Stimulated activated CD8-positive, alpha-beta memory T cell treated with anti-CD3 and anti-CD28 coated beads, Interleukin-4, amount 100 ng/mL, for 24 hours (primary cell): ENCODE measurements at places on chromosomes 5 and 9.

DNA sequence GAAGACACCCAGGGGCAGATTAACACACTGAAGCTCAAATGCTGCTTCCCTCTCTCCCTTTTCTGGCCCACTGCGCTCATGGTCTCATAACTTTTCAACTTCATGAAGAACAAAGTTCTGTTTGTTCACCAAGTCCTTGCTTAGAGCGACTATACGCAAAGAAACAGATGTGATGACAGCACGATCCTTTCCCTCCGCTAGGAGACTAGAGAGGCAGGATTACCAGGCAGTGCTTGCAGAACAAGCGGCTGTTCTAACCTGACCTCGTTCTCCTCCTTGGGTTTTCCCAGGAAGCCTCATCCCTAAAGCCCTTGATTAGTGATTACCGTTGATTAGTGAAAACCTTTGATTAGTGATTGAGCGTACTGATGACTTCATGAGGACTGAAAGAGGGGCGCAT lies 649.9 kb downstream of the IRX1 start:
- no peak for DNase-seq

- DNase-seq = no peak
Measured at GRCh38 chr5:111165058-111165457, 59.1 kb upstream of the CAMK4 start.

DNA sequence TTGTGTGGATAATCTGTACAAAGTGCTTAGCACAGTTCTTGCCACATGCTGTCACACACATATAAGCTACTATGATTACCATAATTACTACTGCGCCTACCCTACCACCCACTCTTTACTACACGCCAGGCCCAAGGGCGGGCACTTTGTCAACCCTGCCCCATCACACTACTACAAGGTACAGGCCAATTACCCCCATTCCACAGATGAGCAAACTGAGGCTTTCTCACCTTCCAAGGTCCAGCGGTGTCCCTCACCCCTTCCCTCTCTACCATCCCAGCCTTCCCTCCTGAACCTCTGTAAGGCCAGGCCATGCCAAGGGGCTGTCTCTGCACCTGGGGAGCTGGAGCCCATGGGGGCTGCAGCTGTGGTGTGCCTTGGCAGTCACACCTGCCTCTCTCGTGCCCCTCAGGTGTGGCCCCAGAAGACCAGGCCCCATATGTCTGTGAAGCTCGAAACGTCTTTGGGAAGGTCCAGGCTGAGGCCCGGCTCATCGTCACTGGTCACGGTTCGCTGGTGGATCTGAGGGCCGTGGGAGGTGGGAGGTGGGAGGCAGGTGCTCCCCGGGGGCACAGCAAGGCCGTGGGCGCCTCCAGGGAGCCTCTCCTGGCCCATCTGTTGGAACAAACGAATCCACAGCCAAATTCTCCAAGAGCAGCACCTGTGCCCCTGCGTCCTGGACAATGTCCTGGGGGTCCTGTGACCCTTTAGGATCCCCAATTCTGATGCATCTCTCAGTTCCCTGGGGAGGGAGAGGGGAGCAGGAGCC lies 54.6 kb downstream of the HMCN2 start:
- DNase-seq = no peak

DNA sequence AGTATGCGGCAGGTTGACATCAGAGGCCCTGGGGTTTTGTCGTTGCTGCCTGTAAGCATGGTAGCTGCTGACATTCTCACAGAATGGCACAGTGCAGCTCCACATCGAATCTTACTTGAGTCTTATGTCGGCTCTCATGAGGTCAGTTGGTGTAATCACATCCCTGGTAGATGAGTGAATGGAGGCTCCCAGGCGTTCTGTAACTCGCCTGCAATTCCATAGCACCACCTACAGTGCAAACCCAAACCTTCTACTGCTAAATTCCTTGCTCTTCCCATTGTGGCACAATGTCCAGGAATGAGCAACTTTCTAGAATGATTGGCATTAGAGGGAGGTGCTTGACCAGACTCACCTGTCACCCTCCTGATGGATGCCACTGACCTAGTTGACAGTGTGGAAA lies 578.4 kb downstream of the CCDC171 start:
- no peak for DNase-seq

DNA sequence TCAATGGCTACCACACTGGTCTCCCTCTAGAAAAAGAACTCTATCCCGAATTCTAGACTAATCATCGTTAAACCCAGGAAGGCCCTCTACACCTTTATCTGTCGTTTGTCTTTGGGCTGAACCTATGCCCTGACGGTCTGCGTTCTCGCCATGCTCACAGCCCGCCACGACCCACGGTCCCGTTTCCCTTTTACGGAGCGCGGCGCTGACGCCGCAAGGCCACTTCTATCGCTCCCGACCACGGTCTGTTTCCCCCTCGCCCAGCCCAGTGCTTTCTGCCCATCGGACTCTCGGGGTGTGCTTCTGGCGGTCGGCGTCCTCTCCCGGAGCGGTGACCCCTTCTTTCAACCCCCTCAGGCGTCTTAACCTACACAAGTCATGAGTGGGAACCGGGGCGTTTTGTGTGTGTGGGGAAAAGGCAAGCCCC lies 974 bp downstream of the C9orf40 start:
- peak; percentile 20 for DNase-seq

DNA sequence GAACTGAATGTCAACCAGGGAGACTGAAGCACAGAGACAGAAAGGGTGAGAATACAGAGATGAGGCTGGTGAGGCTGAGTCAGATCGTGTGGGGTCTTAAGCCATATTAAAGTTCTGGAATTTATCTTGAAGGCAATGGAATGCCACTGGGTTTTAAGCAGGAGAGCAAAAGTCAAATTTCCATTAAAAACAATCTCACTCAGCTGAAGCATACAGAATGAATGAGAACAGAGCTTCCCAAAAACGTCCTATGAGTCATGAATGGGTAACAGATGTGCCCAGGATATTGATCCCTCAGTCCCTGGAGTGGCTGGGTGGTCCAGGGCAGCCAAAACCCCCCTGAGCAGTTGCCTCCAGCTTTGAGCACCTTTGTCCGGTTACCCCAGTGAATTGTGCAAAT lies 44.9 kb downstream of the PFDN1 start:
- DNase-seq = no peak

- no peak for DNase-seq
Measured at GRCh38 chr5:37926732-37927131, 86.9 kb upstream of the GDNF start.

- DNase-seq = no peak
Measured at GRCh38 chr5:146704949-146705665, 173.4 kb downstream of the PPP2R2B start.

GRCh38 chr5:81225463-81225862 lies 7.7 kb upstream of the CKMT2 start:
- no peak for DNase-seq

GRCh38 chr5:24208686-24209106 lies 436.1 kb downstream of the CDH10 start:
- no peak for DNase-seq

GRCh38 chr9:77218612-77219011 lies 41.3 kb downstream of the VPS13A start:
- DNase-seq = no peak

DNA sequence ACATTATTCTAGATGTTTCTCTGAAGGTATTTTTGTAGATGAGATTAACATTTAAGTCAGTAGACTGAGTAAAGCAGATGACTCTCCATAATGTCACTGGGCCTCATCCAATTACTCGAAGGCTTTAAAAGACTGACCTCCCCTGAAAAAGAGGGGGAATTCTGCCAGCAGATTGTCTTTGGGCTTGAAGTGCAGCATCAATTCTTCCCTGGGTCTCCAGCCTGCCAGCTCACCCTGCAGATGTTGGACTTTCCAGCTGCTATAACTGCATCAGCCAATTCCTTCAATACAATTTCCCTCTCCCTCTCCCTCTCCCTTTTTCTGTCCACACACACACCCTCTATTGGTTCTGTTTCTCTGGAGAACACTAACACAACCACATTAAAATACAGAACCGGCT lies 472.8 kb downstream of the SPOCK1 start:
- DNase-seq = no peak

DNA sequence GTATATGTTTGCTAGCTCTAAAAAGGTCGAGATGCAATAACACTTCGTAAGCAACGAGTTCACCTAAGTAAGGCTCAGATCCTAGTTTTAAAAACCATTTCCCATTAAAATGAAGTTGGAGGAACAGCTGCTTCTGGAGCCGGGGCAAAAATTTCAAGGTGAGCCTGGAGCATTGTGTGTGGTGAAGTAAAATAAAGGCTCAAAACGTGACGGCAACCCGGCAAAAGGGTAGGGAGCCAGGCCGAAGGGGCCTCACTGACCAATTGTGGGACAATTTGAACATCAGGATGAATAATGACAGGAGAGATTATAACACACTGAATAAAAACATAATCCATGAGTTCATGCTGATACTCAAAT lies 20.1 kb downstream of the BTNL9 start:
- no peak for DNase-seq

- no peak for DNase-seq
Measured at GRCh38 chr5:40649463-40650030, 30.2 kb upstream of the PTGER4 start.

GRCh38 chr5:107580889-107581820 lies 89.6 kb downstream of the EFNA5 start:
- DNase-seq = no peak

DNA sequence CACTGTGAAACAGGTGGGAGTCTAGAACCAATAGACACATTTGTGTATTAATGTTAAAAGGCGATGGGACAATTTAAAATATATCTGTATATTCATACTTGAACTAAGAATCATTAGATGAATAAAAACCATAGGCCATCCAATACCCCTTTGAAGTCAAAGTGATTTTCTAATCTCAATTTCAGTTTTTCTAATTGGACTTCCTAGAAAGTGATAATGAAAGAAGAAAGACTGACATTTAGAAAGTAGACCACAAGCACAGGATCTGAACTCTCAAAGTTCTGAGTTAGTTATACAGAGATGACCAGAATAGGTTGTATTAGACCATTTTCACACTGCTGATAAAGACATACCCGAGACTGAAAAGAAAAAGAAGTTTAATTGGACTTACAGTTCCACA lies 412.8 kb upstream of the PIK3R1 start:
- DNase-seq = no peak

GRCh38 chr5:154811653-154812465 lies 38.5 kb downstream of the FAXDC2 start:
- DNase-seq = peak; percentile 35

DNA sequence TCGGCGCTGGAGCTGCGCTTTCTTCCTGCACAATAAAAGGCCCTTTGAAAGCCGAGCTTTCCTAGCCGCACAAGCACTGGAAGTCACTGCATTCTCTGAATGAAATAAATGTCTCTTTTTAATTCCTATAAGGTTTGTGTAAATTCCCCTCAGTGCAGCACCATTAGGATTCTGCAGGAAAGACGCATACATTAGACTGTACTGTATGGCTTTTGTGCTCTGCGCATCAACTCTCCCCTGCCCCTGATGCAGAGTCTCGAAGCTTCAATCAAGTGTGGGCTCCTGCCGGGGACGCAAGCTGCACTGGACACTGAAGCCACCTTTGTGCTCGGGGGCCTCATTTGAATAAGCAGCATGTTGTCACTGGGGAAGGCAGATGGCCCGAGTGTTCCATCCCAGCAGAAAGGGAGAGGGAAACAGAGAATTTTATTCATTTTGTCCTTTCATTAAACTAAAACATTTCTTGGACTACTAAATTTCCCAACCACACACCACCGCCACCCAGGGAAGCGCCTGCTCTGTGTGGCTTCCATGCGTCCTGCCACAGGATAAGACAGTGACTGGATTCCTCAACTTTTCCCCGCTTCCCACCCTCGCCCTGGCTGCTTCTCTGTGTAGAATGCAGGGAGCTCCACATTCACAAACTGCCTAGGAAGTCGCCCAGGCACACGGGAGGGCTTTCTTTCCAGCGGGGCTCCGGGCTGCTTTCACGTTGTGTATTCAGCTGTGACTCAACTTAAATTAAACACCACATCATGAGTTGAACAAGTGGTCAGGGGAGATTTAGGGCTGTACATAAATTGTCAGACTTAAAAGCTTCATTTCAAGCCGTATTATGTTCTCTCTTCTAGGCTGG lies 635.4 kb downstream of the IRX1 start:
- no peak for DNase-seq

GRCh38 chr5:150622157-150622556 lies 18.3 kb upstream of the SYNPO start:
- no peak for DNase-seq

GRCh38 chr5:142722146-142722545 lies 36.3 kb upstream of the FGF1 start:
- no peak for DNase-seq

GRCh38 chr5:73945505-73945904 lies 319.5 kb downstream of the ARHGEF28 start:
- peak; percentile 2 for DNase-seq
